ENCODE measurements at places on chromosomes 7 and 10. TPM values are rescaled to one million over a fixed set of nuclear protein-coding genes. Genes with fewer than 3 reads are reported as not detected.

PSD gene
- total RNA-seq, result 0.24 TPM

- DNase-seq, result no peak
Measured at GRCh38 chr7:21767300-21767900, 178.3 kb downstream of the CDCA7L start.

CBLL1 gene
- 20.7 TPM for total RNA-seq

DNA sequence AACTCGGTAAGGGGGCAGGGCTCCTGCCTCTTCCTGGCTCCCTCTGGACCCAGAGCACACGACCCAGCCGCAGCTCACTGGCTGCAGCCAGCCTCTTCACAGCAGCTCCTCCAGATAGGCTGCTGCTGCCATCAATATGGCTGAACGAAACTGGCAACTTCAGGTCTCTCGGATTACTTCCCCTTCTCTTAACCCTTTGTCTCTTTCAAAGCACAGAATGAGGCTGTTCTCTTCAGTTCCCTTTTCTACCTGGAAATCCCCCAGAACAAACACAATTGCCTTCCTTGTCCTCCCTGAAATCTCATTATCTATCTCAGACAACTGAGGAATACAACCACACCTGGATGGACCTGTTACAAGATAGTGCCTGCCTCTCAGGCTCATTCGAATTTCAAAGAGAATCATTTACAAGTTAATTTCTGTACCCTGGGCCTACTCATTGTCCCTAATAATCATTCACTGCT is 193.4 kb upstream of the MBL2 start:
- DNase-seq, result no peak

GRCh38 chr7:30163231-30163894 is 28.6 kb downstream of the MTURN start:
- no peak for DNase-seq

KCNIP2 gene
- 2.3 TPM for total RNA-seq

DNA sequence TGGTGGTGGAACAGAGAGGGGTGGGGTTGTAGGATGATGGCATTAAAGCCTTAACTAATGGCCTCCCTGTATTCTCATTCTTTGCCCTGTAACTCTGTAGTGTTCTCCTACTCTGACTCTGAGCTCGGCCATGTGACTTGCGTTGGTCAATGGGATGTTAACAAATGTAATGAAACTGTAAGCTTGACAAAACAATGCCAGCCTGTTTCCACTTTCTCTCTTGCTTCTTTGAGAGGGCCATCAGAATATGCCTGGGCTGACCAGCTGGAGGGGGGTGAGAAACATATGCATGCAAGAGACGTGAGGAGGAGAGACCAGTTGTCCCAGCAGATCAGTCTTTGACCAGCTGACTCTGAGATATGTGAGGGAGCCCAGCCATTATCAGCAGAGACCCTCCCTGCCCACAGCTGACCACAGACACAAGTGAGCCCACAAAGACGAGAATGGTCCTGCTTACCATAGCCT is 100.6 kb downstream of the ICA1 start:
- no peak for DNase-seq

- no peak for DNase-seq
Measured at GRCh38 chr10:100824886-100825285, 79.5 kb downstream of the PAX2 start.

- DNase-seq, result no peak
Measured at GRCh38 chr10:97898429-97898828, 48.8 kb downstream of the GOLGA7B start.

DNA sequence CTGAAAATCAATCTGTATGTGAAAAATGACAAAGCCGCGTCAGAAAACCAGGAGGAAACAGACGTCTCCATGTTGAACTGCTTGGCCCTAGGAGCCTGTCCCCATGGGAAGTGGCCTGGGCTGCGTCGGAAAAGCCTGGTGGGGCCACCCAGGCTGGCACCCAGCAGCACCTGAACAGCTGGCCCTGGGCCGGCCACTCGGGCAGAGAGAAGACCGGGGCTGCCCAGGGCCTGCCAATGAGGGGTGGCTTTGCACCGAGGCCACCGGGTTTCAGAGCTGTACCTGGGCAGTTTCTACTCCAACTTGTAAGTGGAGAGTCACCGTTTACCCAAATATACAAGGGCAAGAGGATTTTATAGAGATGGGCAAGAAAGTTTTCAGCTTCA is 1.1 kb upstream of the FUOM start:
- DNase-seq, result no peak

Measured in posterior vena cava (tissue), 2 donors.